ENCODE measurements at places on chromosomes 4 and X. TPM values are rescaled to one million over a fixed set of nuclear protein-coding genes. Genes with fewer than 3 reads are reported as not detected.

Gene GYG2
- total RNA-seq = not detected

Gene CCDC120
- total RNA-seq = 4.5 TPM

Gene MEPE
- total RNA-seq = not detected

- no peak overlapping the region for H3K27ac ChIP-seq
- H3K4me1 ChIP-seq = no peaks in the 10 kb centered on the region
- DNase-seq = peak; percentile 20
- H3K4me3 ChIP-seq = no peak overlapping the region
- peaks cover 2% of the 10 kb centered on the region for H3K27me3 ChIP-seq
Observed at GRCh38 chr4:109026588-109026987, 263.7 kb upstream of the ETNPPL start.

GRCh38 chr4:120730777-120731320, 191.7 kb downstream of the PRDM5 start:
- H3K4me3 ChIP-seq = no peak overlapping the region
- DNase-seq = no peak
- peaks cover 11% of the 10 kb centered on the region for H3K27me3 ChIP-seq
- no peaks in the 10 kb centered on the region for H3K4me1 ChIP-seq
- H3K27ac ChIP-seq = no peak overlapping the region
- H3K36me3 ChIP-seq = no peaks in the 10 kb centered on the region

DNA sequence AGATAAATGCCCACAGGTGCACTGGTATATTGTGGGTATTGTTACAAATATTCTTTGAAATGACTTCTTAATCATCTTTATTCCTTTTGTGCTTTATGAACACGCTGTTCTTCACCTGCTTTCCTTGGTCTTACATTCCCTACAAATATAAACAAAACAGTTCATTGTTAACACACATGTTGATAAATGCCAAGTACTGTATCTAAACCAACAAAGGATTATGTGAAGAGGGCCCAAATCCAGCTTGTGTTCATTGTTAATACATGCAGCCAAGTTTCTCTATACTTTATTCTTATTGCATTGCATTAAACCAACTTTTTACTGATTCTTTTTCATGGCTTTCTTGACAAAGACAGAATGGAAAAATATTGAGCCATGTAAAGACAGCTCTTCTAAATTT, 42.8 kb downstream of the AREG start:
- no peaks in the 10 kb centered on the region for H3K36me3 ChIP-seq
- H3K4me3 ChIP-seq = no peak overlapping the region
- H3K4me1 ChIP-seq = no peaks in the 10 kb centered on the region
- H3K27me3 ChIP-seq = peaks cover 10% of the 10 kb centered on the region
- H3K27ac ChIP-seq = no peak overlapping the region
- DNase-seq = no peak

- peaks cover 3% of the 10 kb centered on the region for H3K4me1 ChIP-seq
- H3K27me3 ChIP-seq = peaks cover 9% of the 10 kb centered on the region
- no peaks in the 10 kb centered on the region for H3K36me3 ChIP-seq
- no peak overlapping the region for H3K27ac ChIP-seq
- no peak overlapping the region for H3K4me3 ChIP-seq
Observed at GRCh38 chr4:3361896-3362295, 69.1 kb downstream of the RGS12 start.

- no peak overlapping the region for H3K4me3 ChIP-seq
- no peaks in the 10 kb centered on the region for H3K27me3 ChIP-seq
- no peaks in the 10 kb centered on the region for H3K4me1 ChIP-seq
Observed at GRCh38 chr4:48799157-48799556, 19.1 kb upstream of the FRYL start.

Measured in activated CD4-positive, alpha-beta T cell treated with anti-CD3 and anti-CD28 coated beads, Interleukin-2, amount 10 ng/mL, durations not matched to agents 24 days and 14 days (primary cell).